ENCODE measurements at places on chromosomes 11 and 22. TPM values are rescaled to one million over a fixed set of nuclear protein-coding genes. Genes with fewer than 3 reads are reported as not detected.

C11orf98 gene
- total RNA-seq: 17.9 TPM

TIMP3 gene
- 876 TPM for total RNA-seq

OR51A2 gene
- not detected for total RNA-seq

APOBEC3F gene
- 6.5 TPM for total RNA-seq

EFEMP2 gene
- total RNA-seq: 91.1 TPM

GNAZ gene
- total RNA-seq: 7.4 TPM

CD3G gene
- total RNA-seq: not detected

FOLR2 gene
- not detected for total RNA-seq

ZNF280B gene
- total RNA-seq: 2.2 TPM

HEPACAM gene
- not detected for total RNA-seq

CSNK2A3 gene
- 2.1 TPM for total RNA-seq

AQP11 gene
- total RNA-seq: 8.9 TPM

ANKK1 gene
- total RNA-seq: not detected

ZNF215 gene
- 6.1 TPM for total RNA-seq

OR9Q2 gene
- not detected for total RNA-seq

RFPL3 gene
- total RNA-seq: not detected

ANO1 gene
- not detected for total RNA-seq

SLC6A5 gene
- total RNA-seq: not detected

ACR gene
- not detected for total RNA-seq

ADORA2A gene
- 1.8 TPM for total RNA-seq

P4HA3 gene
- total RNA-seq: 116 TPM

PLEKHB1 gene
- 1.2 TPM for total RNA-seq

C11orf16 gene
- total RNA-seq: not detected

MPPED2 gene
- not detected for total RNA-seq

OR5B21 gene
- not detected for total RNA-seq

SMC1B gene
- not detected for total RNA-seq

PRRG4 gene
- under 0.01 TPM for total RNA-seq

FERMT3 gene
- total RNA-seq: 0.30 TPM

DMC1 gene
- total RNA-seq: 1.5 TPM

PRAME gene
- not detected for total RNA-seq

OR52I2 gene
- total RNA-seq: not detected

MS4A7 gene
- total RNA-seq: not detected

GPR83 gene
- 0.09 TPM for total RNA-seq

UBQLN3 gene
- not detected for total RNA-seq

DEFB131B gene
- not detected for total RNA-seq

FAM83F gene
- total RNA-seq: not detected

BIK gene
- not detected for total RNA-seq

IGHMBP2 gene
- 7.4 TPM for total RNA-seq

NRIP3 gene
- total RNA-seq: 37.7 TPM

All from smooth muscle cell of the umbilical artery (primary cell).